ENCODE measurements at places on chromosomes 4 and X.
A peak's percentile ranks its signal among the peaks of the same experiment; 100 is the strongest.

DNA sequence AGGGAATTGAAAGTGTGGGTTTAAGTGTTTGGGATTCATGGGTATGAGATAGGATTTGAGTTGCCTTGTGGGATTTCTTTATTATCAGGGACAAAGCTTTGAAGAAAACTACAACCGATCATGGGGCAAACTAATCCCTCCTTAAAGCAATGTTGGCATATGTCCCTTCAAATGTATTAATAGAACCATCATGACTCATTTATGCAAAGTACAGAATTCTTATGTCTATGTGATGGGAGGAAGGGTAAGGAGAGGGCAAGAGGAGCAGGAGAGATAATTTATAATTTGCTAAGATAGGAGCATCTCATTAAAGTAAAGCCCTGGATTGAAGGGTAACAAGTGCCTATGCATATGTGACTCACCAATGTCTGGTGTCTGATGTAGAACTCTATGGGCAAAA is 94.2 kb downstream of the PHEX start:
- DNase-seq, result no peak

- no peak for DNase-seq
Observed at GRCh38 chrX:31139961-31140360, 68.1 kb upstream of the FTHL17 start.

GRCh38 chrX:26999634-27000033 is 463.5 kb downstream of the PPP4R3C start:
- no peak for DNase-seq

- no peak for DNase-seq
Observed at GRCh38 chr4:7351014-7351413, 83.7 kb downstream of the PSAPL1 start.

- no peak for DNase-seq
Observed at GRCh38 chr4:168847771-168848502, 162.1 kb downstream of the CBR4 start.

DNA sequence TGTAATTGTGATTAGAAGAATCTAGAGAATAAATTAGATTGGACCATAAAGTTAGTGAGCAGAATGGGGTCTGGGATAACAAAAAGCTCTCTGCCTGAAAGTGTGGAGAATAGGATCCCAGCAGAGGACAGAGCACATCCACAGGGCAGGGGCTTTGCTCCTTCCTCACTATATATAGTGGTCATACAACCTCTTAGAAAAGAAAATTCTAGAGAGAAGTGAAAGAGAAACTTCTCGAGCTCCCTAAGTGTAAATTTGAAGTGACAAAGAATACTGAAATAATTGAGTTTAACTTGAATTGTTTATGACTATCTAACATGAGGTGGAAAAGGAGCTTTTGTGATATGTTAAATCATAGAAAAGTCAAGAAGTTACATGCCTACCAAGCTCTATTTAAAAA is 14.9 kb downstream of the ADAM29 start:
- no peak for DNase-seq

- DNase-seq, result no peak
Observed at GRCh38 chrX:15430076-15430475, 45.9 kb upstream of the VEGFD start.

DNA sequence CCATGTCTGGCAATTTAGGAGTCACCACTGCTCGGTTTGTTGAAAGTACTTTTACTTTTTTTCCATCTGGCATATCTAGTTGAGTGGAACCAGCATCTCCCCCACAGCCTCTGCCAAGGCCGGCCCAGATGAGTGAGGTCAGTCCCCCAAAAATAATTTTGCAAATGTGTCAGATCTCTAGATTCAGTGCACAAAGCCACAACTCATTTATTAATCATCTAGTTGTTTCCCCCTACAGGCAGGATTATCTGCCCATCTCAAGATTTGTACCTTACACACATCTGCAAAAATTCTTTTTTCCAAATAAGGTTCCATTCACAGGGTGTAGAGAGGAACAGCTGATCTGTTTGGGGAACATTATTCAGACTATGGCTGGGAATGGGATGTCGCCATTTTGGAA is 174.0 kb upstream of the MXRA5 start:
- no peak for DNase-seq

DNA sequence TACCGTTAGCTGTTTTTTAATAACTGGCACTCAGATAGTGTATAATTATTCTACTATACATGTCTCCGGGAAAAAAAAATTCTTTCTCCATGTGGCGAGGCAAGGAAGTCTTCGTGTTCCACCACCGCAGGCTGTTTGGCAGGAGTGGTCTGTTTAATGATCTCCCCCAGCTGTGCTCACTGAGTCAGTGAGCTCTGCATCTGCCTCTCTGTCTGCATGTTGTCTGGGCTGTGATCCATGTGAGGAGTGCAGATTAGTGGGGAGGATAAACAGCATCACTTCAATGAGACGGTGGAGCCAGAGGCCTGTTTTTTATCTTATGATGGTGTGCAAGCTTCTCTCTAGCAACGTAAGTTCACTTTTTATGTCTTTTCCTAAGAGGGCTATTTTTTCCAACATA is 69.8 kb downstream of the RPS3A start:
- peak; percentile 58 for DNase-seq

DNA sequence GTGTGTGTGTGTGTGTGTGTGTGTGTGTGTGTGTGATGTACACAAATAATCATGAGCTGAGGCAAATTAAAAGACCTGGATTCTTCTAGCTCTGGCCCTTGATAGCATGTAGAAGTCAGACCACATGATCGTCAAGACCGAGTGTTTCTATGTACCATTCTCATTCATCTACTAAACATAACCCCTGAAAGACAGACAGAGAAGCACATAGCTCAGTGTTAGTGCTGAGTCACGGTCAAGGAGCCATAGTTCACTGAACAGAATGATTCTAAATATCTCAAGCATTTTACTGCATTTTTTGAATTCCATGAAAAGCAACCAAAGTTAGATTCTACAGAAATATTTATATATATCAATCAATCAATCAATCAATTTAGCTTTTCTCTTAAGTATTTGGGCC is 412.3 kb upstream of the CXorf51A start:
- no peak for DNase-seq

DNA sequence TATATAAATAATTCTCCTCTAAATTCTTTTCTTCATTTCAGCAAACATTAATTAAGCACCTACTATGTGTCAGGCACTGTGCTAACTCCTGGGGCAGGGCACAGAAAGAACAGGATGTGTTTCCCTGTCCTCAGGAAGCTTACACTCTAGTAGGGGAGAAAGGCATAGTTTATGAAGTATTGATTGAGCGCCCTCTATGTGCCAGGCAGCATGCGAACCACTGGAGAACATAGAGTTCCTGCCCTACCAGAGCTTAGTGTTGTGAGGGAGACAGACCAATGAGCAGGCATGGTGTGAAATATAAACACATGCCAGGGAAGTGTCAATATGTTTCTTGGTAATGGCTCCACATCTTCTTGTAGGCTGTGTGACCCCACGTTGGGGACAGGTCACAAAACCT is 3.7 kb downstream of the ADGRG4 start:
- no peak for DNase-seq

DNA sequence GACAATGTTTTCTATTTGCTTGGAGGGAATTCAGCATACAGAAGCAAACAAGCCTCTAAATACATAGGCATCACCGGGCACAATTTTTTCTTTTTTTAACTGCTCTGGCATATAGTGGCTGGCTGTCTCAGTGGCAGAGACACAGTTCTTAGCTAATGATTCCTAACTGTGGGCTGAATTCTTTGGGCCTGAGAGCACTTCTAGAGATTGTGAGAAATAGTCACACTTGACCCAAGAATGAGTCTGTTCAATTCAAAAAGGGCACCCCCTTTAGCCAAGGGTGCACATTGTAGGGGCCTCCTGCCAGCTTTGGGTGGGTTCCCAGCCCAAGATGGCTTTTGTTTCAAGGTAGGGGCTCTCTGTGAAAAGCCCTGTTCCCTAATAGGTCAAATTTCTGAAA is 345.7 kb downstream of the ARHGAP10 start:
- DNase-seq, result no peak

DNA sequence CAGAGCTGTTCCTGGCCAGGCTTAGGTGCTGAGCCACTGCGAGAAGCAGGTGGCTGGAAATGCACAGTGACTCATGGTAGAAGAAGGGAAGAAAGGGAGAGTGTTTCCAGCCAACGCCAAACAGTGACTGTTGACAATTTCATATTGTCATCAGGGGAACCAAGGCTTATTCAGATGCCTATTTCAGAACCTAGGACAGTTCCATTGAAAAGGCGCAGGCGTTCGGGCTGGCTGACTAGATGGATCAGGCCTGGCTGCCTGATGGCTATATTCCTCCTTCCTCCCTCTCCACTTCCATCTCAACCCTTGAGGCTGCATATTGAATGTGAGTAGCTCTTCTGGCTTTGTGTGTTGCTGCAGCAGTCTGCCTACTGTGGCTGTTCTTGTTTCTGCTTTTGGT is 73.0 kb upstream of the FRMPD4 start:
- peak; percentile 57 for DNase-seq

GRCh38 chr4:77595364-77595973 is 10.2 kb upstream of the CXCL13 start:
- no peak for DNase-seq

GRCh38 chr4:73442275-73442674 is 6.3 kb downstream of the AFP start:
- no peak for DNase-seq

DNA sequence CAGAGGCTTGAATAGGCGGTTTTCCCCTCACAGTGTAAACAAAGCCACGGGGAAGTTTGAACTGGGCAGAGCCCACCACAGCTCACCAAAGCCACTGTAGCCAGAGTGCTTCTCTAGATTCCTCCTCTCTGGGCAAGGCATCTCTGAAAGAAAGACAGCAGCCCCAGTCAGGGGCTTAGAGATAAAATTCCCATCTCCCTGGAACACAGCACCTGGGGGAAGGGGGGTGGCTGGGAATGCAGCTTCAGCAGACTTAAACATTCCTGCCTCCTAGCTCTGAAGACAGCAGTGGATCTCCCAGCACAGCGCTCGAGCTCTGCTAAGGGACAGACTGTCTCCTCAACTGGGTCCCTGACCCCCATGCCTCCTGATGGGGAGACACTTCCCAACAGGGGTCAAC is 44.0 kb upstream of the USP38 start:
- DNase-seq, result no peak

- no peak for DNase-seq
Observed at GRCh38 chr4:18917689-18918088, 896.1 kb upstream of the LCORL start.

DNA sequence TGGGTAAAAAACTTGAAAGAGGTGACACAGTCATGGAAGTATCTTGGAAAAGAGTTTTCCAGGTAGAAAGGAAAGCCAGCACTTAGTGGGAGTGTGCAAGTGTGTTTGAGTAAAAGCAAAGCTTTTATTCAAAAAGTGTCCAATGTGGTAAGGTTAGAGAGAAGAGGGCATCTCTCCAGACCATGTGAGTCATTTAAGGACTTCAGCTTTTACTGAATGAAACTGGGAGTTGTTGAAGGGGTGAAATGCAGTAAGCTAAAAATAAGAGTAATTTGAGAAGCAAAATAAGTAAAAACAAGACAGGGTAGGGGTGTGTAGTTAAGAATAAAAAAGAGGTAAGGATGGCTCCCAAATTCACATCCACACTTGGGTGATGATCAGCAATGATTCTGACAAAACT is 238.9 kb downstream of the SLC7A11 start:
- DNase-seq, result no peak

DNA sequence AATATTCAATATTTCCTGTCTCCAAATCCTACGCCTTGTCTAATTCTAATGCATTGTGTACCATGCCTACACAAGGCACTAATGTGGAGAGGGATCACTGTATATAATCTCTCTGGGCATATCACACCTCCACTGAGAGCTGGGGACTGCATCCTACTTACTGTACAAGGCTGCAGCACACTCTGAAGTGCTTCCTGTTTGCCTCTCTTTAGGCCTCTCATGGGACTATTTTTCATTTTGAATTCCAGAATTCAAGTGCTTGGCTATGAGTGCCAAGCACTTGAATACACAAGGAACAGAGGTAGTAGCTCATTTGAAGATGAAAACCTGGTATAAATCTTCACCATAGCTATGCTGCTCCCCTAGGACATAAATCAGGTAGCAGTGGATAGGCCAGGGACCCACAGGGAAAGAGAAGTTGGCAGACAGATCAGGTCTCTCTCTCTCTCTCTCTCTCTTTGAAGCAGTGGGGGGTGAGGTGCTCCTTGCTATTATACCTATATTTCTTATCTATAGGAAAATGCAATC is 229.7 kb upstream of the MBNL3 start:
- no peak for DNase-seq

DNA sequence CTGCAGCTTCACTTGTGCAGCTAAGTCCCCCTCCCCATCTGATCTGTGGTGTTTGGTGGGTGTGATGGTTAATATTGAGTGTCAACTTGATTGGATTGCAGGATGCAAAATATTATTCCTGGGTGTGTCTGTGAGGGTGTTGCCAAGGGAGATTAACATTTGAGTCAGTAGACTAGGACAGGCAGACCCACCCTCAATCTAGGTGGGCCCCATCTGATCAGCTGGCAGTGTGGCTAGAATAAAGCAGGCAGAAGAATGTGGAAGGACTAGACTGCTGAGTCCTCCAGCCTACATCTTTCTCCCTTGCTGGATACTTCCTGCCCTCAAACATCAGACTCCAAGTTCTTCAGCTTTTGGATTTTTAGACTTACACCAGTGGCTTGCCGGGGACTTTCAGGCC is 103.5 kb upstream of the BOD1L1 start:
- DNase-seq, result no peak

- DNase-seq, result no peak
Observed at GRCh38 chr4:129453524-129454200, 357.7 kb downstream of the C4orf33 start.

GRCh38 chr4:113845138-113845537 is 83.6 kb upstream of the CAMK2D start:
- no peak for DNase-seq

- DNase-seq, result no peak
Observed at GRCh38 chr4:139553751-139554641, 2.0 kb downstream of the SETD7 start.

DNA sequence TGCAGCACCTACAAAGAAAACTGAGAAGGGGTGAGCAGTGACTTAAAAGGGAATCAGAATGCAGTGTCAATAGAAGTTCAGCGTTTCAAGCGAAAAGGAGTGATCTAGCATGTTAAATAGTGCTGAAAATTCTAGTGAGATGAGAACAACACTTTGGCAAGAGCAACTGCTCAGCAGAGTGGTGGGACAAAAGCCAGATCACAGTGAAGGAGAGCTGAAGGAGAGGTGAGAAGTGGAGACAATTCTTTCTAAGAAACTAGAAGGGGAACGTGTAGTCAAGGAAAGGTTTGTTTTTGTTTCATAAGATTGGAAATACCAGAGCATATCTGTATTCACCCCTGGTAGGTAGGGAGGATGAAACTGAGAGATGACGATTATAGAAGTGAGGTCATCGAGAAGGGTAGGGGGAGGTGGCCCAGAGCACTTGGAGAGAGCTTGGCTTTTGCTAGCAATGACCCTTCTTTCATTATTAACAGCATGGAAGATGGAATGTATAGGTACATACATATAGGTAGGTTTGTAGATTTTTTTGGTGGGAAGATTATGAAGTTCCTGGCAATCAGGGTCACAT is 33.7 kb downstream of the SRPX2 start:
- DNase-seq, result no peak

GRCh38 chrX:147875866-147876596 is 35.7 kb upstream of the FMR1 start:
- DNase-seq, result no peak

Measured in kidney (tissue), 22 donors.